ENCODE measurements at places on chromosomes 2 and 18.
A peak's percentile ranks its signal among the peaks of the same experiment; 100 is the strongest.

- peak; percentile 33 for DNase-seq
Measured at GRCh38 chr18:3596637-3597384, 146.8 kb downstream of the TGIF1 start.

GRCh38 chr2:8571792-8572499 is 109.9 kb upstream of the ID2 start:
- DNase-seq = no peak

- peak; percentile 40 for DNase-seq
Measured at GRCh38 chr2:1051075-1051474, 100.4 kb downstream of the SNTG2 start.

- DNase-seq = no peak
Measured at GRCh38 chr2:178927173-178927572, 120.0 kb upstream of the TTN start.

GRCh38 chr2:137302957-137303356 is 537.6 kb downstream of the THSD7B start:
- DNase-seq = no peak

DNA sequence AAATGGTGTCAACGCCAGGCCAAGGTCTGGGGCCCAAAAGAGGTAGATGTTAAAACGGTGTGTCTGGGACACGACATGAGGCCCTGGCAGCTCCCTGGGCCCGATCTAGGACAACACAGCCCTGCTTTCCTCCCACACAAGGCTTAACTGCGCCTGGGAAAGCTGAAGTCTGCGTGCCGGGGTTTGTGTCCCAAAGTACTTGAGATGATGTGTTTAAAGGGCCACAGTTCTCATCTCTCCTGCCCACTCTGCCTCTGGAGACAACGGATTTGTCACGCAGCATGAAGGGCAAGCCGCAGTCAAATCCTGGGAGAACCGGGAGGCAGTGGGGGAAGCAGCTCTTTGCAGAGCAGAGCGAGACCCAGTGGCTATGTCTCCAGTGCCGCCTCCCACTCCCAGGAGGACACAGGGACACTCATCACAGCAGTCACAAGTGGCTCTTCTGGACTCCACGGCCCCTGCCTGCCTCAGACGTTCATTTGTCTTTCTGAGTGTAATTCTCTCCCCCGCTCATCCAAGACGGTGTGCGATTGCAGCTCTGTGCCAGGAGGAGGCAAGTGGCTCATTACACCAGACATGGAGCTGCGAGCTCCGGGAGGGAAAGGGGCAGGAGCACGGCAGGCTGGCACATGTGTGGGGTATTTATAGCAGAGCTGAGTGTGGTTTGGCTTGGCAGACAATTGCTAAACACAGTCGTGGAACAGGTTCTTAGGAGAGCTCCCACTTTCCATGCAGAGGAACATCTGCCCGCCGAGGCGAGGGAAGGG is 57.7 kb upstream of the SEMA4C start:
- DNase-seq = peak; percentile 42

DNA sequence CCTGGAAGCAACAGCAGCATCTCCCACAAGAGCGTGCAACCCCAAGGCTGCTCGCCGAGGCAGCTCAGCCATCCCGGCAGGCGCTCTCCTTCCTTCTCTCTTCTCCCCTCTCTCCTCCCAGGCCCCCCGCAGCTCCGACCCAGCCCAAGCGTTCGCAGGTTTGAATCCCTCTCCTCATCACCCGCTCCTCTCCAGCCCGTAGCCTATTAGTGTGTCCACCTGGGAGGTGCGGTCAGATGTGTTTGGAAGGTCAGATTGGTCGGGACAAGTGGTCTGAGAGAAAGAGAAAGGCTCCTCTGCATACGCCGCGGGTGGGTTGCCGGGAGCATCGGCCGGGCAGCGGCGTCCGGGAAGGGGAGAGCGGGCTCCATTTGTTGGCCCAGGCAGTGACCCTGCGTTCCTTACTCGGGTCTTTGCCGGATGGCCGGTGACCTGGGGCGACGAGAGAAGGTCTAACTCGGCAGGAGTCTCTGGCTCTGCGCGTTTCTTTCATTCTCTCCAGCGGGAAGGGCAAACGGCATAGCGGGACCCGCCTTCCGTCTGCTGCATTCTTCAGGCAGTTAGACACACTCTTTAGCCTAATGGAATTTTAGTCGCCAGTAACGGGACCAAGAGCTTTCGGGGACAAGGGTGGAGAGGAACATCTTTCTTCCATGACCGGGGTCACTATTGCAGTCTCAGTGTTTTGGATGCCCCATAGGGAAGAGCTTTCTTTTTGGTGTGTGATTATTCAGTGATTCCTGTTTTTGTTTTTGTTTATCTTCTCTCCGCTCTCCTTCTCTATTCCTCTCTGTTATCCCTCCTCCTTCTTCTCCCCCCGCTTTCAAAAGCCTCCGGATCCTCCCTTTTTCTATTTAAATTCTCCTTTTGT is 1.1 kb upstream of the TMEFF2 start:
- peak; percentile 64 for DNase-seq

DNA sequence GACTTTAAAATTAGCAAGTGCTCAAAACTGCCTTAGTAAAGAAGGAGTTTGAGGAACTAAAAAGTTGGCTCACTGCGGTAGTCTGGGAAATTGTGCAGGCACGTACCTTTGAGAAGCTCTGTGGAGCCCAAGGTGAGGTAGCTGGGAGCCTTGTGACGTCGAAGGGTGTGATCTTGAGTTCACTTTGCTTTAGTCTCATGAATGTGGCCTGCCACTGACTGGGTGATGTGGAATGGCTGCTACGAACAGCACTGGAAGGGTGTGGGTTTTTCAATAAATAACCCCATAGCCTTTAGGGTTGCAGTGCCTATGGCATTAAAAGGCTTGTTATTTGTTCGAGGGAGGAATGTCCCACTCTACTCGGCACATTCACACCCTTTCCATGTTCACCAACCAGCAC is 312.3 kb downstream of the PRKCE start:
- no peak for DNase-seq

- no peak for DNase-seq
Measured at GRCh38 chr18:59021500-59021899, 118.2 kb upstream of the SEC11C start.

DNA sequence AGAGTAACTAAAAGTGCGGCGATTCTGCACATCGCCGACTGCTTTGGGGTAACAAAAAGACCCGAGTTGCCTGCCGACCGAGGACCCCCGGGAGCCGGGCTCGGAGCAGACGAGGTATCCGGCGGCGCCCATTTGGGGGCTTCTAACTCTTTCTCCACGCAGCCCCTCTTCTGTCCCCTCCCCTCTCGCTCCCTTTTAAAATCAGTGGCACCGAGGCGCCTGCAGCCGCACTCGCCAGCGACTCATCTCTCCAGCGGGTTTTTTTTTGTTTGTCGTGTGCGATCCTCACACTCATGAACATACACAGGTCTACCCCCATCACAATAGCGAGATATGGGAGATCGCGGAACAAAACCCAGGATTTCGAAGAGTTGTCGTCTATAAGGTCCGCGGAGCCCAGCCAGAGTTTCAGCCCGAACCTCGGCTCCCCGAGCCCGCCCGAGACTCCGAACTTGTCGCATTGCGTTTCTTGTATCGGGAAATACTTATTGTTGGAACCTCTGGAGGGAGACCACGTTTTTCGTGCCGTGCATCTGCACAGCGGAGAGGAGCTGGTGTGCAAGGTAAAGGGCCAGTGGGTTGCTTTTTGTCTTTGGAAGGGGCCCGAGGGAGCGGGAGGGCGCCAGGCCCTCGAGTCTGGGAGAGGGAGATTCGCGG is 1.4 kb downstream of the TRIB2 start:
- DNase-seq = peak; percentile 63

GRCh38 chr2:196549052-196549451 is 90.5 kb upstream of the CCDC150 start:
- DNase-seq = no peak

DNA sequence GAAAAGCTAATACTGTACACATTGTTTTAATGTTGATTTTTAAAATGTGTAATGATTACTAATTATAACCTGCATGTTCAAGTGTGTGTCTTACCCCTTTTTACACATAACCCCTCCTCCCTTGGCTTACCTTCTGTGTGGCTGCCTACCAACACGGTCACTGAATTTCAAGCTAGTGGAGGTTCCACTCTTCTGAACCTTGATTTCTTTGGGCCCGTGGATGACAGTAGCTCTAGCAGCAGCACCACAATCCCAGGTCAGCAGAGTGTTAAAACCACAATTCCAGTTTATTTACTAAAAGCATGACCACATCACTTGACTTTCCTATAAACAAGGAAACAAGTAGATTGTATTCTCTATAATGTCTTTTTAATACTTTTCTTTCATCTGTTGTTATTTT is 56.9 kb downstream of the AFTPH start:
- DNase-seq = no peak

DNA sequence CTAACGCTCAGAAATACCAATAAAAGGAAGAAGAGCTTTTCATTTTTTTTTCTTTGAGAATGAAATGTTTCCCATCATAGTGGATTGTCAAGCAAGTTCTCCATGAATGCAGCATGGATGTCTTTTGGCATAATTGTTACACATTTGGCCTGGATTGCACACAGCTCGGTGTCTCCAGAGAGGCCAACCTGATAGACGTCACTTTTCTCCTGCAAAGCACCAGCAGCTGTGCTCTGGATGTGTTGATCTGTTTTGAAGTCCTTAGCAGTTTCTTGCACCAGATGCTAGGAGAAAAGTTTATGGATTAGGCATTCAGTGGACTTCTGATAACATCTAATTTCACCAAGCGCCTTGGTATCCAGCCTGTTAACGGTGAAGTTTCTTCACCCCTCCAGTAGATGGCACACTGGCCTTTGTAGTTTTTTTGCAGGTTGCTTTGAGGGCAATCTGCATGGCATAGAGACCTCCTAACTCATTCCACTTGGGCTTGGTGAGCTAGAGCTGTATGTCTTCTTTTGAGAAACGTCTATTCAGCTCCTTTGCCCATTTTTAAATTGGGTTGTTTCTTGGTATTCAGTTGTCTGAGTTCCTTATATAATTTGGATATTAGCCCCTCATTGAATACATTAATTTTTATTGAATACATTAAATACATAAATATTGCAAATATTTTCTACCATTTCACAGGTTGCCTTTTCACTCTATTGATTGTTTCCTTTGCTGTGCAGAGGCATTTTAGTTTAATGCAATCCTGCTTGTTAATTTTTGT is 59.7 kb downstream of the PTH2R start:
- DNase-seq = peak; percentile 40

DNA sequence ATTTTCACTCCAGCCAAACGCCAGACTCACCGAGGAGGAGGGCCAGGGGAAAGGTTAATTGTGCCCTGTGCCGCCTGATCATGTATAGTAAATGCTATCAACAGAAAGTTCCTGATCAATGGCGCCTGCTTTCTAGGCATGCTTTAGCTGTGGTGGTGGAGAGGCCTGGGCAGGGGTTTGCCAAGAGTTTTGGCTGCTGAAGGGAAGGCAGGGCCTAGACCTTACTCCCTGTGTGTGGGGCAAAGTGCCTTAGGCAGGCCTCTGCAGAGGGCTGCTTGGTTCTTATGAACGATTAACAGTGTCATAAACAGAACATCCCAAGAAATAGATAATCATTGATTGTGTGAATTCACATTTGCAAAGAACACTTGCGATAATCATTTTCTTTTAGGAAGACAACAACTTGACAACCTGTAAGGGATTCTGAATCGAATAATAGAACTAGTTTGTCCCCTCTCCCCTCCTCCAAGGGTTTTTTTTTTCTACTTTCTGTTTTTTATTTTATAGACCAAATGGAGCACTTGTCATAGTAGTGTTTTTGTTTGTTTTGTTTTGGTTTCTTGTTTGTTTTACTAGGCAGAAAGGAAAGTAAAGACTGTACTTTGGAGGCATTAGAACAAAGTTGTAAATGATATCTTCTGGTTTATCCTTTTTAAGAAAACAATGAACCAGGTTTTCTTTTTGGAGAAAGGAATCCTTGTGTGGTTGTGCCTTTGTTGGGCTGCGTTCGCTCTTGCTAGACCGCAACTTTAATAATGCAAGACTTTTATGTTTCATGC is 6.5 kb downstream of the TSHZ1 start:
- peak; percentile 40 for DNase-seq

DNA sequence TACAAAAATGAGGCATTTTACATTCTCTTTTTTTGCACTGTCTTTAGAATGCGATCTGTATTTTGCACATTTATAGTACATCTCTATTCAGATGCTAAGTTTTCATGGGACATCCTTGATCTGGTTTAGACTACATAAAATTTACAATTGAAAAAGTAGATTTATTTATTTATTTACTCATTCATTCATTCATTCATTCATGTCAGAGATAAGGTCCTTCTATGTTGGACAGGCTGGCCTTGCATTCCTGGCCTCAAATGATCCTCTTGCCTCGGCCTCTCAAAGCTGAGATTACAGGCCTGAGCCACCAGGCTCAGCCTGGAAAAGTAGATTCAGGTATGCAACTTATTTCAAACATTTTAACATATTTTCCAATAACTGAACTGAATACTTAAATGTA is 16.0 kb upstream of the DCTN1 start:
- DNase-seq = no peak

DNA sequence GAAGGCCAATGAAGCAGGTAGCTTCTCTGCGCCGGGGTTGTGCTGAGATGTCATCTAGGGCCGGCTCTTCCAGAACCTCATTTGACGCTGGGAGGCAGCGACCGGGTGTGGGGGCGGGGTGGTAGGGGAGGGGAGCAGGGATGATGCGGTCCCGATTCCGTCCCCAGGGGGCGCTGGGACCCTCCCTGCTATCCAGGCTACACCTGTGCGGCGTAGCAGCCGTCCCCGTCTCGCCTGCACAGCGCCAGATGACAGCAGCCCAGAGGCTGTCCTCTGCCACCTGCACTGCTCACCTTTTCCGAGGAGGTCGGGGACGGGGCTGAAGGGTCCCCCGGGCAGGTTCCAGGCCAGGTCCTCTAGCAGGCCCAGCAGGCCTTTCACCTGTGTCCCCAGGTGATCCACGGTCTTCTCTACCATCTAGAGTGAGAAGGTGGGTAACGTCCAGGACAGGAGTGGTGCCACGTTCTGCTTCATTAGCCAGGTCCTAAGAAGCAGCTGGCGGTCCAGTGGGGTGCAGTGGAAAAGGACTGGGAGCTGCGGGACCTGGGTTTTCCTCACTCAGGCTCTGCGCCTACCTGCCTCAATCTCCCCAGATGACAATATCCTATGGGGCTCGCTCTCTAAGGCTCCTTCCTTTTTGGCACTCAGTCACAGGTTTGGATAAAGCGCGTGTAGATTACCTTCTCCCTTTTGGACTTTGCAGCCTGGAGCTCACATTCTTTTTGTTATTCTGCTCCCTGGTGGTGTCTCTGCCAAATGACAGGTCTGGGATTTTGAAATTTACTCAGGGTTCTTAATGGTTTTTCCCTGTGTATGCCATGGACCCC is 56.0 kb upstream of the RAB6C start:
- DNase-seq = peak; percentile 29

GRCh38 chr2:241804326-241805229 is 4.4 kb upstream of the NEU4 start:
- peak; percentile 32 for DNase-seq

DNA sequence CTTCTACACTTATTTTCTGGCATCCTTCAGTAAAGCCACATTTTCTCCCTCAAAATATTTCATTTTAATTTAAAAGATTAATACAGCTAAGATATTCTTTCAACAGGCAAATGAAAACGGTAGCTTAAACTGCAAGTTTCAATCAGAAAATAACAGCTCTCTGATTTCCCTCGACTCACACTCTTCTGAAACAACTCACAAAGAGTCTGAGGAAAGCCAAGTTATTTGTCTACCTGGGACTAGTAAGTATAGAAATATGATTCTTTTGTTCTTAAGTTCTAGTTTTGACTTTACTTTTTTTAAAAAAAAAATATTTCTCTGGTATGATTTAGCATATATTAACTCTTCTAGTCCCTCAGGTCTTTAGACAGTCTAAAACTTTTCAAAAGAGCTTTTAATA is 27.2 kb downstream of the CEP192 start:
- DNase-seq = no peak

- no peak for DNase-seq
Measured at GRCh38 chr2:50582164-50582563, 449.8 kb downstream of the NRXN1 start.
